ENCODE measurements at places on chromosomes 4 and X.

DNA sequence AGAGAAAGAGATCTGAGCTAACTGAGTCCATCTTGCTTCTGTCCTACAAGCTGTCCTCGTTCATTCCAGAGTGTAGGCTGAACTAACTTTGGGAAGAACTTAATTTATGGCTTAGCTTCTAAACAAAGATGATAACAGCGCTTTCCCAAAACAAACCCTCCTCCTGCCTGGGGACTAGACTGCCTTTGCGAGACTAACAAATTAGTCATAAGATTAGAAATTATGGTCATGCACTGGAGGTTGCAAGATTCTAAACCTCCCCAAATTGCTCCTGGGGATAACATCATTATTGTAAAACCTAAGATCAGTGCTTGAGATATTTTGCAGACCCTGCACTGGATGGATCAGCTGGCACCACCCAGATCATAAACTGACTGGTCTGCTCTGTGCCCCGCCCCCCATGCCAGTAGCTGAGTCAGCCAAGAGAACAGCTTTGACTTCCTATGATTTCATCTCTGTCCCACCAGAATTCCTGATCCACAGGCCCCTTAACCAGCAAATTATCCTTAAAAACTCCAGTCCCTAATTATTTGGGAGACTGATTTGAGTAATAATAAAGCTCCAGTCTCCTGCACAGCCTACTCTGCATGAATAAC, 883.3 kb downstream of the TRIML1 start:
- no peak for DNase-seq

- DNase-seq = peak; percentile 47
Observed at GRCh38 chr4:157221895-157222770, 1.6 kb downstream of the GRIA2 start.

- no peak for DNase-seq
Observed at GRCh38 chr4:19401301-19402080, 850.2 kb upstream of the SLIT2 start.

- DNase-seq = no peak
Observed at GRCh38 chr4:2290974-2291704, 29.2 kb upstream of the MXD4 start.

GRCh38 chrX:311156-312129, 7.2 kb downstream of the GTPBP6 start:
- no peak for DNase-seq

DNA sequence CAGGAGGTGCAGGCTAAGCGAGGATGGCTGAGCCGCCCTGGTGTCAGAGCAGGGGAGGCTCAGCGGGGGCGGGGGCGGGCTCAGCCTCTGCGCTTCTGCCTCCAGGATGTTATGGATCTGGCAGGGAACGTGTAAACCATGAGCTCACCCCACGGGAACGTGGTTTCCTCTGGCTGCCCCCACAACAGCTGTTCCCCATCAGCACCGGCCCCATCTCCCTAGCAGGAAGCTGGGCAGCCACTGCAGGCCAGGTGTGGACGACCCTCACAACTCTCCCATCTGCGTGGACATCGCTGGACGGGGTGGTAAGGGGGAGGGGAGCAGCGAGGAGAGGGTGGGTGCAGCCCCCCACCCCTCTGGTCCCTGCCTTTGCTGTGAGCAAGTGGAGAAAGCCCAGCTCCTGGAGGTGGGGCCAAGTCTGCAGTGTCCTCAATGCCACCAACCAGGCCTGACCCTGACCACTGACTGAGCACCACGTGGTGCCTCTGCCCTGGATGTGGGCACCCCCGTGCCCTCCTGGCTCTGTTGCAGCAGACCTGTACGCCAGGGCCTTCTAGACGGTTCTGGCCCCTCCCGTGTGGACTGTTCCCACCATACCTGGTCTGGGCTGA, 28.1 kb upstream of the SPON2 start:
- DNase-seq = no peak

DNA sequence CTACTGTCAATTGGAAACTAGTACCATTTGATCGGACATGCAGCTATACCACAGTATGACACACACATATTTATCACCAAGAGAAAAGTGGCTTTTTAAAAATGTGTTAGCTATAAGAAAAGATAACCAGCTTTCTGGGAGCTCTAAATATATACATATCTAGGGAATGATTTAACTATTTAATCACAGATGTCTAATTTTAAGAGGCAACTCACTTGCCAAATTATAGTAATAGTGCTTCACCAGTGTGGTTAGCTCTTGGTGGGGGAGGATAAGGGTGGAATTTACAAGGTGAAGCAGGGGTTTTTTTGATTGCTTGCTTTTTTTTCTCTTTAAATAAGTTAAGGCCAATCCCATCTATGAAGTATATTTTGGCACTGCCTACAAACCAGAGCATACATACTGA, 547.7 kb upstream of the DIPK2B start:
- DNase-seq = no peak

- no peak for DNase-seq
Observed at GRCh38 chr4:81512001-81512756, 40.5 kb upstream of the RASGEF1B start.

DNA sequence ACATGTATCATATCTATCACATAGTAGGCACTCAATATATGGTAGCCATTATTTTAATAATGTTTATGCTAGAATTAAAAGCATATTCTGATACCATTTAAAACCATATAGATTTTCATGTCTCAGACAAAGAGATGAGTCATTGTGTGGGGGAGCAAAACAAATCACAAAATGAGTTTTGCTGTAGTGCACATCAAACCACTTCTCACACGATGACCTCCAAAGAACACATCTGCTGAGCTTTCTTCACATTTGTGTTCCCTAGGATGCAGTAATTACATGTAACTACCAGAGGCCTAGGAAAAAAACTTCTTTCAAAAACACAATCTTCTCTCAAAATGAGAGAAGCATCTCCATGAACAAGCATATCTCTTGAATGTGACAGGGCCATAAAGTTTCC, 56.1 kb upstream of the BRS3 start:
- no peak for DNase-seq

- no peak for DNase-seq
Observed at GRCh38 chr4:3256230-3257102, 7.5 kb downstream of the MSANTD1 start.

- no peak for DNase-seq
Observed at GRCh38 chr4:165440415-165441158, 61.8 kb downstream of the CPE start.

DNA sequence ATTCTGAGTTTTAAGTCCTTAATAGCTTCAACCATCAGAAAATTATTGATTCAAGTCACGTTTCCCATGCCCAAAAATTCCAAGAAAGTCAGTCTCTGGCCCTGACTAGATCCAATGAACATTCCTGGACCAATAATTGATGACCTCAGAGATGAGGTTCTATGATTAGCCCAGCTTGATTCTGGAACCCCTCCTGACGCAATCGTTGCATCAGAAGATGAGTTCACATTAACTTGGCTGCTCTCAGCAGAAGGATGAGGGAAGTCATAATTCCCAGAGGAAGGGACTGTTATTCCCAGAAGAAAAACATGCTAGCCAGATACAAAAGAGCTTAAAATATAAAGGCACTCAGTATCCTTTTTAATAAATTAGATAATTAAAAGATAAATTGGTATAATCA, 34.3 kb upstream of the CPEB2 start:
- DNase-seq = no peak

DNA sequence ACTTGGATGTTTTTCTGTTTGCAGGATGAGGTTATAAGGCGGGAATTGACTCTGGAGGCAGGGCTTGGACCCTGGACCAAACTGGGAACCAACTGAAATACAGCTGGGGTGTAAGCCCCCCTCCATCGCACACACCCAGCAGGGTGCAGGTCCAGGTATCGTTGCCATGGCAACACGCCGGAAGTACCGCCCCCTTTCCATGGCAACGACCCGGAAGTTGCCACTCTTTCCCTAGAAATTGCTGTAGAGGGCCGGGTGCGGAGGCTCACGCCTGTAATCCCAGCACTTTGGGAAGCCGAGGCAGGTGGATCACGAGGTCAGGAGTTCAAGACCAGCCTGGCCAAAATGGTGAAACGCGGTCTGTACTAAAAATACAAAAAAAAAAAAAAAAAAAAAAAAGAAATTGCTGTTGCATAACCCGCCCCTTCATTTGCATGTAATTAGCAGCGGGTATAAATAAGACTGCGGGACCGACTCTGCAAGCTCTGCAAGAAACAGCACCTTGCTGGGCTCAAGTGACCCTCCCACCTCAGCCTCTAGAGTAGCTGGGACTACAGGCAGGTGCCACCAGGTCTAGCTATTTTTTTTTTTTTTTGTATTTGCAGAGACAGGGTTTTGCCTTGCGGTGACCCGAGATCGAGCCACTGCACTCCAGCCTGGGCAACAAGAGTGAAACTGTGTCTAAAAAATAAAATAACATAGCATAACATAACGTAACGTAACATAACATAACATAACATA, 139.6 kb downstream of the CRLF2 start:
- DNase-seq = no peak

DNA sequence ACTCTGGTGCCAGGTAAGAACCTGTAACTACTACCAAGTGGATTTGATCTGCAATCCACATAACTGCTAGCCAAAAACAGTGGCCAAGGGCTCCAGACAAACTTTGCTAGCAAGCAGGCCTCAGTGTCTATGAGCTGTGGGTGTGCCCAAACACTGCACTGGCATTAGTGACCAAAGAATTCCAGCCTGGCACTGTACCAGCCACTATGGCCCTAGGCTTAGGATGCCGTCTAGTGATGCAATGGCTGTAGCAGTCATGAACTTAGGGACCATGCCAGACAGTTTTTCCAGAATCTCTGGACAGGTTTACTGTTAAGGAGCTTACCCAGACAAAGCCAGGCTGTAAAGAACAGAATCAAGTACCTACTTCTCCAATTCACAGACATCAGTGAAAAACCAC, 33.7 kb upstream of the PRR27 start:
- no peak for DNase-seq

GRCh38 chrX:111375747-111376146, 36.2 kb downstream of the DCX start:
- DNase-seq = no peak

DNA sequence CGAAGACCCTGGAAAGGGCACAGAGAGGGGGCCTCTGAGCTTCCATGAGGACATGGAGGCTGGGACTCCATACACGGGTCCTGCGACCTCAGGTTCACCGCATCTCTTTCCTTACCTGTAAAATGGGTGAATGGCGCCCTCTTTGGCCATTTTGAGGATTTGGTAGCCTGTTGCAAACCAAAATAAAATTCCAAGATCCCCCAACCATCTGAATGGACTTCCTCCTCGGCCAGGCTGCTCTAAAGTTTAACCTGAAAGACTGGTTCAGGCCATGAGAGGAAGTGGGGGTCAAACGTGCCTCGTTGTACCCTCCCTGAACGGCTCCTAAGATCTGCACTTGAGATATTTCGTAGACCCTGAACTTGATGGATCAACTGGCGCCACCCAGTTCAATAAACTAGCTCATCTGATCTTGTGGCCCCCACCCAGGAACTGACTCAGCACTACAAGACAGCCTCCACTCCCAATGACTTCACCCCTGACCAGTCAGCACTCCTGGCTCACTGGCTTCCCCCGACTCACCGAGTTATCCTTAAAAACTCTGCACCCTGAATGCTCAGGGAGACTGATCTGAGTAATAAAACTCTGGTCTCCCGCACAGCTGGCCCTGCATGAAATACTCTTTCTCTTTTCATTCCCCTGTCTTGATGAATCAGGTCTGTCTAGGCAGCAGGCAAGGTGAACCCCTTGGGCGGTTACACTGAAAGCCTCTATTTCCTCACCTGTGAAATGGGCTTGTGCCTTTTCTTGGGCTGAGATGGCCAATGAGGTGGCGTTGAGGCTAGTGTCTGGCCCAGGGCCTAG, 32.9 kb upstream of the GPR78 start:
- DNase-seq = peak; percentile 40

GRCh38 chr4:159051245-159052071, 51.4 kb upstream of the RAPGEF2 start:
- DNase-seq = peak; percentile 9

- DNase-seq = peak; percentile 56
Observed at GRCh38 chrX:51144828-51145442, 187.7 kb upstream of the NUDT10 start.

DNA sequence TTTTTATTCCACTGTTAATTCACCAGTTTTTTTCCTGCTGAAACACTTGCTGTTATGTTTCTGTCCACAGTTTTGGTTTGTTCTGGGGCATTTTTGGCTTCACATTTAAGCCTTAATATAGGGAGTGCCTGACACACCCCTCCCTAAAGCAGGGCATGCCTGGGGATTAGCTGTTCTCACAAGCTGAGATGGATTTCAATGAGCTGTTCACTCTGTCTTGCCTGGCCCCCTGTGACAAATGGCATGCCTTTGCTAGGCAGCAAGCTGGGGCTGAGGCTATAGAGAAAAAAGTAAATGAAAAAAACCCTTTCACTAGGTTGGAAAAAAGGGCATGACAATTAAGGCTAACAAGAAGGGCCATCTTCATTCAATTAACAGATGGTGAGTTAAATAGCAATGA, 22.4 kb downstream of the LPAR4 start:
- DNase-seq = no peak

GRCh38 chr4:107815158-107815557, 9.6 kb upstream of the SGMS2 start:
- DNase-seq = no peak

GRCh38 chrX:538311-538710, 92.3 kb upstream of the SHOX start:
- DNase-seq = no peak

DNA sequence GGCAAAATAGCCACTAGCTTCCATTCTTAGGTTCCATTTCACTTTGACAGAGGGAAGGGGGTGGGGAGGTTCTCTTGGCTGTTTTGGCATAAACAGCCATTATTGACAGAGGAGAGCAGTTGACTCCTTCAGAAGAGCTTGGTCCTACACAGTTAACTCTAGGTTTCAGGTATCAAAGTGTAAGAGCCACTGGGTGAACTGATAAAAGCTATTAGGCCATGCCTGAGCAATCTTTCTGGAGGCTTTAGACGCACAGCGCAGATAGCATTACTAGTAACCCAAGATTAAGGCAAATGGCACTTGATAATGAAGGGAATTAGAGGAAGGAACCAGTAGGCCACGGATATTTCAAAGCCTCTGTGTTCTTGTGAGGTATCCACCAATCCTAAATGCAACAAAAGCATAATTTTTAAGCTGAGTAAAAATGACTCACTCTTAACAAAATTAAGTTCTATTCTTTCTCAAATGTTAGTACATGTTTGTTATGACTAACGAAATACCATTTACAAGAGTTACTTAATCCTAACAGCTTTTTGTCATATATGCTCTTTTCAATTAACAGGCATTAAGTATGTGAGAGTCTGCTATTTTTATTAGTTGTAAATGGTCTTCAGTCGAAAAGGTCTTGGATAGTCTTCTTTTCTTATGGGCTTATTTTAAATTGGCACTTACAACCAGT, 53.6 kb downstream of the SLC7A11 start:
- no peak for DNase-seq

DNA sequence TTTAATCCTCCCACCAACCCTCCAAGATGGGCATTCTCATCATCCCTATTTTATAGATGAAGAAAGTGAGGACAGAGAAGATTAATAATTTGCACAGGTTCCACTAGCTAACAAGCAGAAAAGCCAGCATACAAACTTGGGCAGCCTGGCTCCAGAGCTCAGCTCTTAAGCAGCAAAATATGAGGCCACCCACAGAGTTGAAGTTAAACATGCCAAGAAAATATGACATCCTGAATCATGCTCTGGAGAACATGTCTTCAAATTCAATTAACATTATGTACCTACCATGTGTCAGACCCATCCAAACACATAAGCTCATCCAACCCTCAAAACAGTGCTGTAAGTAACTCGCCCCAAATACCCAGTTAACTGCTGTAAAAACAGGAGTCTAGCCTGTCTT, 33.9 kb downstream of the USP46 start:
- DNase-seq = no peak

- DNase-seq = no peak
Observed at GRCh38 chr4:37392521-37393255, 148.1 kb downstream of the NWD2 start.

GRCh38 chrX:70088751-70089150, 26.5 kb downstream of the OTUD6A start:
- no peak for DNase-seq

Measured in NCI-H526 (cell line).